Epithelial cell of proximal tubule (primary cell): ENCODE measurements at places on chromosomes 7 and 10. TPM values are rescaled to one million over a fixed set of nuclear protein-coding genes. Genes with fewer than 3 reads are reported as not detected.

The ANKRD2 gene
- total RNA-seq = 3.3 and 6.8 TPM in 2 replicates

The DOCK1 gene
- total RNA-seq = 24.3 and 31.9 TPM in 2 replicates

The TRIM50 gene
- total RNA-seq = not detected in 2 replicates

The PTPRN2 gene
- total RNA-seq = 2.5 and 2.8 TPM in 2 replicates

The KCND2 gene
- total RNA-seq = 0.07 and 0.12 TPM in 2 replicates

The KDM7A gene
- 1.6 and 7.6 TPM in 2 replicates for total RNA-seq

The OR2A25 gene
- total RNA-seq = not detected in 2 replicates

The ASB4 gene
- total RNA-seq = 0.17 TPM in 1 of 2 replicates, not detected in the other

The SFRP4 gene
- total RNA-seq = 0.06 TPM in 1 of 2 replicates, not detected in the other

The CPN1 gene
- not detected in 2 replicates for total RNA-seq

The LIPM gene
- not detected in 2 replicates for total RNA-seq
